Adipose tissue (tissue), 3 donors: ENCODE measurements at places on chromosomes 7 and 10. TPM values are rescaled to one million over a fixed set of nuclear protein-coding genes. Genes with fewer than 3 reads are reported as not detected.

The HEPACAM2 gene
- 0.48 TPM for polyA plus RNA-seq

The UNC5B gene
- polyA plus RNA-seq = 2.8 TPM

The DENND11 gene
- polyA plus RNA-seq = 5.6 TPM

The PLPP4 gene
- polyA plus RNA-seq = not detected

The UCMA gene
- polyA plus RNA-seq = not detected

The AVPI1 gene
- polyA plus RNA-seq = 27.8 TPM

The RASSF4 gene
- polyA plus RNA-seq = 74.0 TPM
